Activated CD4-positive, alpha-beta memory T cell treated with anti-CD3 and anti-CD28 coated beads for 36 hours (primary cell): ENCODE measurements at places on chromosomes 13 and 19. TPM values are rescaled to one million over a fixed set of nuclear protein-coding genes. Genes with fewer than 3 reads are reported as not detected.

The CYP4F2 gene
- not detected for total RNA-seq

The ZNF85 gene
- 18.5 TPM for total RNA-seq

The SMAD9 gene
- not detected for total RNA-seq

The CCDC70 gene
- not detected for total RNA-seq

The SIGLEC10 gene
- total RNA-seq, result 0.26 TPM

The WDR87 gene
- total RNA-seq, result not detected

The SBK3 gene
- not detected for total RNA-seq

The IRGC gene
- not detected for total RNA-seq

The SHC2 gene
- total RNA-seq, result 0.21 TPM

The SERPINE3 gene
- total RNA-seq, result not detected
